ENCODE measurements at places on chromosomes 4 and X.

GRCh38 chrX:15739886-15740285 lies 1.8 kb downstream of the CA5B start:
- no peak overlapping the region for H3K27ac ChIP-seq
- no peak overlapping the region for H3K4me3 ChIP-seq

- H3K27ac ChIP-seq: no peak overlapping the region
- H3K4me1 ChIP-seq: no peaks in the 10 kb centered on the region
- H3K36me3 ChIP-seq: no peaks in the 10 kb centered on the region
- no peak for DNase-seq
These were observed 38.9 kb downstream of the TKTL1 start for GRCh38 chrX:154334496-154334895.

- no peaks in the 10 kb centered on the region for H3K27me3 ChIP-seq
- no peak overlapping the region for H3K27ac ChIP-seq
- peaks cover 5% of the 10 kb centered on the region for H3K36me3 ChIP-seq
These were observed 18.1 kb downstream of the HMGB2 start for GRCh38 chr4:173316060-173316459.

- H3K36me3 ChIP-seq: no peaks in the 10 kb centered on the region
- no peaks in the 10 kb centered on the region for H3K27me3 ChIP-seq
These were observed 59.1 kb downstream of the LUZP4 start for GRCh38 chrX:115348446-115349225.

Data from aorta (tissue), 5 donors.